PC-3 (cell line): ENCODE measurements at places on chromosomes 4 and X. TPM values are rescaled to one million over a fixed set of nuclear protein-coding genes. Genes with fewer than 3 reads are reported as not detected.

GRCh38 chr4:124111922-124112321, 600.6 kb downstream of the ANKRD50 start:
- no peak overlapping the region for H3K27ac ChIP-seq
- H3K4me1 ChIP-seq = peaks cover 8% of the 10 kb centered on the region
- H3K36me3 ChIP-seq = no peaks in the 10 kb centered on the region

GRCh38 chrX:70219938-70220764, 14.3 kb upstream of the AWAT1 start:
- H3K4me1 ChIP-seq = peaks cover 16% of the 10 kb centered on the region
- H3K4me3 ChIP-seq = no peak overlapping the region
- DNase-seq = peak; percentile 93
- H3K36me3 ChIP-seq = no peaks in the 10 kb centered on the region
- no peaks in the 10 kb centered on the region for H3K27me3 ChIP-seq

DNA sequence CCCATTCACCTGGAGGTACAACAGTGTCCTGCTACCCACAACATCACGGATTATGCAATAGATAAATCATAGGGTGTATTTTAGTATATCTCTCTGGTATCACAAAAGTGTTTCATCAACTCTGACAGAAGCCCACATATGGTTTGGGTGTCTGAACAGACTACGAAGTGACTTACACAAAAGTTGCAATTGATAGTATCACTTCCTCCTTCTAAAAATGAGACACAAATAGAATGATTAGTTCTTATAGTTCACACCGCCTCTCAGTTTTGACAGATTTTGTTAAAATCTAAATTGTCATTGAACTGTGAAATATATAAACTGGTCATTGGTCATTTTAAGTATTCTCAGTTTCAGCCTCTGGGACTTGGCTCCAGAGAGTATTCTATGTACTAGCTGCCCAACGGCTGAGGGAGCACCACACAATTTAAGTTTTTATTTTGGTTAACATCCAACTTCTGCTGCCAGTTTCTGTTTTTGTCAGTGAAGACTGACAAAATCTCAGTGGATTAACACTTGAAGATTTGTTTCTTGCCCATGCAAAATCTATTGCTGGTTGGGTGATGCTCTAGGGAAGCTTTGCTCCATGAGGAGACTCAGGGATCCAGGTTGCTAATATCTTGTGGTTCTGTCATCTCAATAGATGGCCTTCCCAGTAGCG, 113.8 kb upstream of the PUDP start:
- no peak overlapping the region for H3K4me3 ChIP-seq
- H3K4me1 ChIP-seq = peaks cover 13% of the 10 kb centered on the region; the same call in 1 of the 2 replicates
- no peak overlapping the region for H3K27ac ChIP-seq
- H3K27me3 ChIP-seq = no peaks in the 10 kb centered on the region
- no peaks in the 10 kb centered on the region for H3K36me3 ChIP-seq

DNA sequence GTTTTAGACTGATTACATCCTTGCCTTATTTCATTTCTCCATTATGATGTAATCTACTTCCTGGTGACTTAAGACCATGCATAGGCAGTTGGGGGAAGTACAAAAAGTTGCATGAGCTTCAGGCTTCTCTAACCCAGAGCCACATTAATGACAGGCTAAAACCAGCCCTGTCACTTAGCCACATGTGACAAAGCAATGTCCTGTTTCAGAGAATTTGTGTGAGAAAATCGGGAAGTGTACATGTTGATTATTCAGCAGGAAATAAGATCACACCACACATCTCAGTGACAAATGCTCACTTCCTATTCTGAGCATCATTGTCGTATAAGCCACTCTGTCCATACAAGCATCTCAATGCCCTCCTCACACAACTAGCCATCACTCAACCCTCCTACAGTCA, 98.5 kb upstream of the MAGEB16 start:
- H3K27ac ChIP-seq = no peak overlapping the region
- no peaks in the 10 kb centered on the region for H3K36me3 ChIP-seq
- H3K4me3 ChIP-seq = no peak overlapping the region
- H3K4me1 ChIP-seq = no peaks in the 10 kb centered on the region

GRCh38 chr4:142509881-142510280, 336.2 kb downstream of the INPP4B start:
- DNase-seq = peak; percentile 50
- no peaks in the 10 kb centered on the region for H3K27me3 ChIP-seq
- no peak overlapping the region for H3K4me3 ChIP-seq
- H3K36me3 ChIP-seq = no peaks in the 10 kb centered on the region
- H3K4me1 ChIP-seq = peaks cover 36% of the 10 kb centered on the region

DNA sequence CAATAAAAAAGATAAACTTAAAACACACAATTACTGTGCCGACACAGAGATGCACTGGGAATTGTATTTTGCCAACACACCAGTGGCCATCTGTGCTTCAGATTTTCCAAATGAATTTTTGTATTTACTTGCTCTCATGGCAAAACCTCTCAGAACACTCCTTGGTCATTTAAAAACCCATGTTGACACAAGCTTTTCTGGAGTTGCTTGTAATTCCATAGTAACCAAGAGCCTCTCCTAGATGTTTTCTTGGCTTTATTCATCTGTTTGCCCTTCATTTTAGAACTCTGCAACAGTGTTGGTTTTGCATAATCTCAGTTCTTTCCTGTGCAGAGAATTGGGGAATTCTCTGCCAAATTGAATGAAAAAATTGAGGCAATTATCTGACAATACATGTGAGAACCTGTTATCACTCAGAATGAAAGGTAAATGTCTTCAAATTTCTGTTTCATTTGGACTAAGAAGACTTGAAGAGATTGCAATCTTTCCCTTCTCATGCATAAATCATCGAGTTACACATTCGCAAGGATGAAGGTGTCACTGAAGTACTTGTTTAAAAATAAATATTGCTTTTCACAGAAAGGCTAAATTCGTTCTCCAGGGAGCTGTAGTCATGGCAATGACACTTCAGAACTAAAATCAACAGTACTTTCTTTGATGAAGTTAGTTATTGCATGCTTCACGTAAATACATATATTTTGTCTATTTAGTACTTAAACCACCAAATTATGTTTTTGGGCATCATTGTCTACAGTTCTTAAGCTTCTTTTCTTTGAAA, 301.8 kb upstream of the CTSO start:
- H3K27me3 ChIP-seq = no peaks in the 10 kb centered on the region
- H3K4me1 ChIP-seq = no peaks in the 10 kb centered on the region
- H3K36me3 ChIP-seq = no peaks in the 10 kb centered on the region
- no peak overlapping the region for H3K4me3 ChIP-seq

DNA sequence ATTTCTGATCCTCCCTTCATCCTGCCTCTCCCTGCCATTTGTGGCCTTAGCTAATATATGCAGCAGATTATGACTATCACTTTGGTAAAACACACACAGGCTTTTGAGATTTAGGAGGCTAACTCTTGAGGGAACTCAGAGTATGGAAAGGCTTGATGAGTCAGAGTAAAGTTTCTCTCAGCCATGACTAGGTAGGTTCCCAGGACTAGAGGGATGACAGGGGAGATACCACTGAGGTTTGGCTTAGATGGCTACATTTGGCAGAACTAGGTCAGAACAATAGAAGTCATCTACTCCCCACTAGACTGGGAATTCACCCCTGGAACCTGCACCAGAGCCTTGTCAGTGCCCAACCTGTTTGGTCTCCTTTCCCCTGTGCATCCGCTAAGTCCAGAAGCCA, 585.7 kb downstream of the TLL1 start:
- H3K4me3 ChIP-seq = no peak overlapping the region
- no peak overlapping the region for H3K27ac ChIP-seq
- no peaks in the 10 kb centered on the region for H3K36me3 ChIP-seq

DNA sequence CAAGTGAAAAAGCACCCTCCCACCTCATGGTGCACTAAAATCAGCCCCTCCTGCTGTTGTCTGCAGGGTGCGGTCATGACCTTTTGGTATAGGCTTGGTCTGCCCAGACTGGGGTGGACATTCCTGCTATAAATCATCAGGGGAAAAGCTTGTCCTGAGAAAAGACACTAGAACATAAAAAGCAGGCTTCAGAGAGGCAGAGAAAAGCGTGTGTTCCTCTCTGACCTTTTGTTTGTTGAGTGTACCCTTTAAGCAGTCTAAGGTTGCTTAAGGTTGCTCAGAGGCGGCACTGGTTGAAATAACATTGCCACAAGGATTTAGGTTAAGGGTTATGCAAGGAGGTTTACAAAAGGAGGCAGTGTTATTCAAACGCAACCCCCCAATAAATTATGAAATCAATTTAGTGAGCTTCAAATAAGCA, 43.5 kb downstream of the CCDC158 start:
- H3K27ac ChIP-seq = no peak overlapping the region
- no peak overlapping the region for H3K4me3 ChIP-seq
- DNase-seq = no peak
- H3K27me3 ChIP-seq = no peaks in the 10 kb centered on the region
- peaks cover 20% of the 10 kb centered on the region for H3K4me1 ChIP-seq
- no peaks in the 10 kb centered on the region; the same call in 1 of the 2 replicates for H3K36me3 ChIP-seq

- no peak overlapping the region for H3K27ac ChIP-seq
- H3K27me3 ChIP-seq = no peaks in the 10 kb centered on the region
- no peak overlapping the region for H3K4me3 ChIP-seq
- peaks cover 31% of the 10 kb centered on the region for H3K4me1 ChIP-seq
- 0 out of 2 replicates have a peak, but pooled peaks cover 5% of the 10 kb centered on the region for H3K36me3 ChIP-seq
These were observed 73.8 kb downstream of the KDM6A start for GRCh38 chrX:44946771-44947170.

DNA sequence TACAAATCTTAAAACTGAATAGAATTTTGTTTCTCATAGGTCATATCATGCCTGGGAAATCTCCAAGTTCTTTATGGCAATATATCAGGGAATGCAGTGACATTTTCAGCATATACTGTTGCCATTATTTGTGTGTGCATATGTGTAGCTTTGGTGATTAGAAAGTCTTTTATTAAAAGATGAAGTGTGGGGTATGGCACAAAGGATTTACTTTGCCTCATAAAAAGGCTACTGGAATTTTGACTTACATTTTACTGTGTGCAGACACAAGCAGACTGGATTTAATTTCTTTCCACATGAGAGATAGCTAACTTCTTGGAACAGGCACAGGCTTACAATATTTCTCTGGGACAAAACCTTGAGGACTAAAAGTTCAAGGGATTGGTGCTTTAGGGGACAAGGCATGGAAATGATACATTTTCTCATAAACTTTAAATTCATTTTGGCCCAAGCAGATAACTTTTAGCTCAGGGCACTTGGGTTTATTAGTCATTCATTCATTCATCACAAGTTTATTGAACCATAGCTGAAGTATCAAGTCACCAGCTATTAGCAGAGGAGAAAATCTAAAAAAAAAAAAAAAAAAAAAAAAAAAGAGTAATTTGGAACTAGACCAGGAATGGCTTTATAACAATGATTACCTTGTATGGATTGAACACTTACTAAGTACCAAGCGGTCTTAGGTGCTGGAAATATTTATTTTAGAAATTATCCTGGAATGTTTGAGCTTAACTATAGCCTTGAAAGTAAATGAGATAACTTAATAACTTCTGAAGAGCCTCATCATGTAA, 191.5 kb downstream of the SLIT2 start:
- no peaks in the 10 kb centered on the region for H3K36me3 ChIP-seq
- DNase-seq = peak; percentile 17
- H3K27ac ChIP-seq = no peak overlapping the region
- no peak overlapping the region for H3K4me3 ChIP-seq

DNA sequence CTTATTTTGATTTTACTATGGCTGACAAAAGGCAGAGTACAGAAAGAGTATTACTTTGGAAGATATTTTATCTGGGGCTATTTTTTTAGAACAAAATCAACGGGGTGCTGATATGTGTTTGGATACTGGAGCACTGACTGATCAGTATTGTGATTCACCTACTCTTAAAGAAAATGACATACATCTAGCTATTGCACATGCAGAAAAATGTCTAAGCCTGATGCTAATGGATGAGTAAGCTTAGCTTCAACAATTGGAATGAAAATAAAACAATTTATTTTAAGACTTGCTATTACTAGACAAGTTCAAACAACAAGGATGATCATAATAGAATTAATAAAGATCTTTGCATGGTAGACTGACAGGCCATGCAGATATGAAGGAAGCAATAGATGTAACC, 262.0 kb downstream of the PPP1R2C start:
- H3K27me3 ChIP-seq = no peaks in the 10 kb centered on the region
- H3K36me3 ChIP-seq = no peaks in the 10 kb centered on the region
- H3K4me3 ChIP-seq = no peak overlapping the region
- no peak overlapping the region for H3K27ac ChIP-seq

DNA sequence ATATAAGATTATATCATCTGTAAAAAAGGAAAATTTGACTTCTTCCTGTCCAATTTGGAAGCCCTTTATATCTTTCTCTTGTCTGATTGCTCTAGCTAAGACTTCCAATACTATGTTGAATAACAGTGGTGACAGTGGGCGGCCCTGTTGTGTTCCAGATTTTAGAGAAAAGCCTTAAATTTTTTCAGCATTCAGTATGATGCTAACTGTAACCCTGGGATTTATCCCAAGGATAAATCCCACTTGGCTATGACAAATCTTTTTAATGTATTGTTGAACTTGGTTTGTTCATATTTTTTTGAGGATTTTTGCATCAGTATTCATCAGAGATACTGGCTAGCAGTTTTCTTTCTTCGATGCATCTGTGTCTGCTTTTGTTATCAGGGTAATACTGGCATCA, 217.2 kb upstream of the ARSJ start:
- no peak overlapping the region for H3K4me3 ChIP-seq
- H3K27ac ChIP-seq = no peak overlapping the region
- no peaks in the 10 kb centered on the region for H3K36me3 ChIP-seq

- 0 out of 2 replicates have a peak, but pooled peaks cover 7% of the 10 kb centered on the region for H3K27me3 ChIP-seq
- H3K4me3 ChIP-seq = no peak overlapping the region
- DNase-seq = no peak
- H3K36me3 ChIP-seq = no peaks in the 10 kb centered on the region
- no peak overlapping the region for H3K27ac ChIP-seq
These were observed 41.7 kb downstream of the CNGA2 start for GRCh38 chrX:151776181-151776731.

DNA sequence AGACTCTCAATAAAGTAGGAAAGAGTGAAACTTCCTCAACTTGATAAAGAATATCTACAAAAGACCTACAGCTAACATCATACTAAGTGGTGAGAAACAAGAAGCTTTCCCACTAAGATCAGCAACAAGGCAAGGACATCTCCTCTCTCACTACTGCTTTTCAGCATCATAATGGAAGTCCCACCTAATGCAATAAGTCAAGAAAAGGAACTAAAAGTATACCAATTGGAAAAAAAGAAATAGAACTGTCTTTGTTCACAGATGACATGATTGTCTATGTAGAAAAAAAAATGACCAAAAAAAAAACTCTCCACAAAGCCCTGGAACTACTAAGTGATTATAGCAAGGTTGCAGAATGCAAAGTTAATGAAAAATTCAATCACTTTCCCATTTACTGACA, 25.1 kb upstream of the SH3RF1 start:
- no peaks in the 10 kb centered on the region for H3K36me3 ChIP-seq
- H3K27me3 ChIP-seq = no peaks in the 10 kb centered on the region
- no peak overlapping the region for H3K27ac ChIP-seq
- no peaks in the 10 kb centered on the region for H3K4me1 ChIP-seq
- DNase-seq = no peak
- no peak overlapping the region for H3K4me3 ChIP-seq

- H3K36me3 ChIP-seq = peaks cover 57% of the 10 kb centered on the region
- no peak overlapping the region for H3K27ac ChIP-seq
- H3K4me3 ChIP-seq = no peak overlapping the region
These were observed 2.5 kb downstream of the SLC25A6 start for GRCh38 chrX:1389181-1389992.

GRCh38 chr4:103998756-103999155, 279.0 kb upstream of the TACR3 start:
- no peak overlapping the region for H3K27ac ChIP-seq
- no peak for DNase-seq
- H3K27me3 ChIP-seq = no peaks in the 10 kb centered on the region
- H3K4me1 ChIP-seq = peaks cover 12% of the 10 kb centered on the region; the same call in 1 of the 2 replicates

RXFP1 gene
- not detected in 2 replicates for total RNA-seq

CSAG1 gene
- not detected in 2 replicates for total RNA-seq

GDPD2 gene
- 0.04 TPM in 1 of 2 replicates, not detected in the other for total RNA-seq

OTUD6A gene
- total RNA-seq = not detected in 2 replicates

SPATA4 gene
- total RNA-seq = 0.15 TPM in 1 of 2 replicates, not detected in the other

MAGEB10 gene
- total RNA-seq = not detected in 2 replicates

TKTL2 gene
- total RNA-seq = not detected in 2 replicates
